ENCODE measurements at places on chromosomes 3 and 15.

DNA sequence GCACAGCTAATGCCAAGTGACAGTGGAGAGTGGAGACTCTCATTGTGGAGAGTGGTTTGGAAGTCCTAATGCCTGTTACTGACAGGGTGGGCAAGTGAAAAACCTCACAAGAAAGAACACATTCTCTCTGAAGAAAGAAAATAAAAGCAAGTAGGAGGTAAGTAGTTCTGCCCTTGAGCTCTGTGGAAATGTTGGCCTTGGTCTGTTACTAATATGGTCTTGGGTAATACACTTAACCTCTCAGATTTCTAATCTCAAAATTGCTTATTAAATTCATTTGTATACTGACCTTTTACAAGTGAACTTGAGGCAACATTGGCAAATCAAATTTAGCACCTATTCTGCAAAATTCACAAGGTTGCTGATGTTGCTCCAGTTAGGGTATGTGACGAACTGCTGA, 291.6 kb upstream of the CBLB start:
- DNase-seq = no peak

GRCh38 chr3:12998648-12999047, 74.6 kb downstream of the IQSEC1 start:
- DNase-seq = no peak

GRCh38 chr3:127747751-127748521, 74.4 kb downstream of the MGLL start:
- peak; percentile 59 for DNase-seq

DNA sequence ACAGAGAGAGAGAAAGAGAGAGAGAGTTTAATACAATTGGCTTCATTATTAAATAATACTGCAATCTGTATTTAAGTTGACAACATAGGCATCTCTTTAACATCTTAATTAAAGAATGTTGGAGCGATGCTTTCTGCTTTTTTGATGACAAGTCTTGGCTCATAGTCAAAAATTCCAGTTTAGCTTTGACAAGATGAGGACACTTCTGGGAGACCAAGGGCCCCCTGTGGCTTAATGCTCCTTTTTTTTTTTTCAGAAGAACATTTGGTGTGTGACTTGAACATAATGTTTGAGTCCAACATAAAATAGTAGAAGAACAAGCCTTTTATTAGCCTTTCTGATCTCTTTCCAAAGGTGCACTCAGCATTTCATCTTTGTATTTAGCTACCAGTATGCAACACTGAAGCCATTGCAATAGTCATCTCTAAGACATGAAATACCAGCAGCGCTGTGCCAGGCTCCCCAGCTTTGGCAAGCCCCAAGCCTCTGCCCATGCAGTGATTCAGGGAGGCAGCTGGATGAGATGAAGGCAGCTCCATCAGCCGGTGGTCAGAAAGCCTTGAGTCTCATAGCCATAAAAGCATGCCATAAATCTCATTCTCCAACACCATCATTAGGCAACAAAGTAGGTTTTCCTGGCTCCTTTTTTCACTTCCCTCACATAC, 349.4 kb upstream of the SEMA6D start:
- DNase-seq = no peak

GRCh38 chr15:98580572-98580971, 67.8 kb upstream of the IGF1R start:
- DNase-seq = peak; percentile 14

DNA sequence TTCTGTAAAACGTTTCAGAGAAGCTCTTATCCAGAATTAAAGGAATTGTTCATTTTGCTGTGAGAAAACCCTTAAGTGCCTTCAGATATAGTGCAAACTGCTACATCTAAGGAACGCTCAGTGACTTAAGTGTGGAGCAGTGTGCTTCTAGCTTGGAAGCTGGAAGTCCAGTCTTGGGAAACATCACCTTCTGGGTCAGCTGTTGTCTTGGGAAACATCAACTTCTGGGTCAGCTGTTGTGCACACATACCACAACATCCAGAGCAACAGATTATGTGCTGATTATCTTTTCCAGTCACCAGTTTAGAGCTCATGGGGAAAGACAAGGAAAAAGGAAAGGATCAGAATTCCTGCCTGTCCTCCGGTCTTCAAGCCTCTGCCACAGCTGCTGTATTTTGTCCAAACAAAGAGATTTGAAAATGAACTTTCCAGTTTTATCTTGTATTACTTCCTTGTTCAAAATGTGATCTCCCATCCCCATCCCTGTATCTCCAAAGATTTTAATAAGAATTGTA, 713.6 kb downstream of the NSUN3 start:
- DNase-seq = no peak

DNA sequence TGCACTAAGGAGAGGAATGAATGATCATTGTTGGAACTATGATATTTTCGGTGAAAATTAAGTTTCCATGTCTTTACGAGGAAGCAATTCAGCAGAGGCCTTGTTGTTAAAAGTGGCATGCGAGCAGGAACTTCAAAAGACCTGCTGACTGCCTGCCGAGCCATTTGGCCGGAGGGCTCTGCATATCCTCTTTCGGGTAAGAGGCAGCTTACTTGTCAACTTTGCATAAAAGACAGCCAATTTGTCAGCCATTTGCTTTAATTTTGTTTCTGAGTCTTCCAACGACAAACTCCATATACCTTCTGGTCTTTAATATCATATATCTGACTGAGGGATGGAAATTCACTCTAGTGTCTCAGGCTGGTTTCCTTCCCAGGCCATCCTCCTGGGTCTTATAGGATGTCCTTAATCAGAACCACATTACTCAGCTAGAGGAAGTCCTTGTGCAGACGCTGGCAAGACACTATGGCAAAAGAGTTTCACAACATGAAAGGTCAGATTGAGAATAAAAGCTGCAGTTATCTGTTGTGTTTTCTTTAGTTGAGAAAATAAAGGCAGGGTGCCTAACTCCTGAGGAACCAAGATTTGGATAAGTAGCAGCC, 128.7 kb upstream of the WNT5A start:
- DNase-seq = no peak

GRCh38 chr3:89867286-89867685, 759.9 kb downstream of the EPHA3 start:
- no peak for DNase-seq

DNA sequence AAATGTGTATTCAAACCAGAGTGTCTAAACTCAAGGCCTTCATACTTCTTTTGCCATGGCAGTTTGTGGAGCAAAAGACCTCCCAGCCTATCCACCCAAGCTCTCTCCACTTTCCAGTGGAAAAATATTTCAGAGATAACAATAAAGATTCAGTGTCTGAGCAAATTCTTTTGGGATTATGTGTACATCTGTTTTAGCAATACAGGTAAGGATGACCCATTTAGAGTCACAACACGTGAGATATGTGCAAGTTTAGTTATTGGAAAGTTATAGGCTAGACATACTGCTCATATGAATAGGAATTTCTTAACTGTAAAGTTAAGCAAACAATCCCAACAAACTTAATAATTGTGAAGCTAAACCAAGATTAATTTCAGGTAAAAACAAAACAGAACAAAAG, 174.5 kb upstream of the LRIG1 start:
- DNase-seq = no peak

Data from NCI-H2029 (cell line).